ENCODE measurements at places on chromosomes 16 and 17.

GRCh38 chr16:46924402-46924801 is 40.2 kb downstream of the GPT2 start:
- DNase-seq = no peak

DNA sequence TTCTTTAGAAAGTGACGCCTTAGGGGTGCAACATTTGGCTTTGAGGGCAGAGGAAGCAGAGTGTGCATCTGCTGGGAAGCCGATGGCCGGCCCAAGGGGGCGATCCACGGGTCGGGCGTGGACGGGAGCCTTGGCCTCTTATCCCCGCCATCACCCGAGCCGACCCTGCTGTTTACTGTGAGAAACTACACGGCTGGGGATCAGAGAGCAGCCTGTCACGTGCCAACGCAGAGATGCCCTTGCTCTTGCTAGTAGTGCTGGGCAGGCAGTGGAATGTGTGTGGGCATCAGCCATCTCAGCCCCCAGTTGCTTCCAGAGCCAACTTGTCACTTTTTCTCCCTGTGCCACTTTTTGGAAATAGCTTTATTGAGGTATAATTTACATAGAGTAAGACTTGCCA is 26.7 kb upstream of the ITGB4 start:
- no peak for DNase-seq

DNA sequence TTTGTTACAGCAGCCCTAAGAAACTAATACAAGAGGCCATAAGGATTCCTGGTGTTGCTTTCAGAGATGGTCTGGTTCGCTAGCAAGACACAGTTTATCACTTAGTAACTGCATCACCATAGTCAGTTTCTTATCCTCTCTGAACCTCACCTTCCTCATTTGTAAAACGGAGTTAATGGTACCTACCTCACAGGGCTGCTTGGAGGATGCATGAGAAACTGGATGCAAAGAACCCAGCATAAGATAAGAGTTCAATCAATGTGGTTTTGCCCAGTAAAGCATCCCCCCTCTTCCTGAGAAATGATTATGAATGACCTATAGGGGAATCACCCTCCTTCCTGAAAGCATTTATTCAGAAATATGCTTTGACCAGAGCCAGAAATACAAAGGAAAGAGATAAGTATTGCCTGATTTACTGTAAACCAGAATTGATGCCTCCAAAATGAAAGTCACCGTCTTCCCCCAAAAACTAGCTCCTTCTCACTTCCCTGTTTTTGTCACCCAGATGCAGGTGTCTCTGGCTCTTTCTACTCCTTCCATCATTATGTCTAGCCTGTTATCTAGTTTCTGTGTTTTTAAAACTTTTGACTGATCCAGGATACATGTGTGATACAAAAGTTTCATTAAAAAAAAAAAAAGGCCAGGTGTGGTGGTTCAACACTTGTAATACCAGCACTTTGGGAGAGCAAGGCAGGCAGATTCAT is 2.8 kb upstream of the TEFM start:
- DNase-seq = no peak

DNA sequence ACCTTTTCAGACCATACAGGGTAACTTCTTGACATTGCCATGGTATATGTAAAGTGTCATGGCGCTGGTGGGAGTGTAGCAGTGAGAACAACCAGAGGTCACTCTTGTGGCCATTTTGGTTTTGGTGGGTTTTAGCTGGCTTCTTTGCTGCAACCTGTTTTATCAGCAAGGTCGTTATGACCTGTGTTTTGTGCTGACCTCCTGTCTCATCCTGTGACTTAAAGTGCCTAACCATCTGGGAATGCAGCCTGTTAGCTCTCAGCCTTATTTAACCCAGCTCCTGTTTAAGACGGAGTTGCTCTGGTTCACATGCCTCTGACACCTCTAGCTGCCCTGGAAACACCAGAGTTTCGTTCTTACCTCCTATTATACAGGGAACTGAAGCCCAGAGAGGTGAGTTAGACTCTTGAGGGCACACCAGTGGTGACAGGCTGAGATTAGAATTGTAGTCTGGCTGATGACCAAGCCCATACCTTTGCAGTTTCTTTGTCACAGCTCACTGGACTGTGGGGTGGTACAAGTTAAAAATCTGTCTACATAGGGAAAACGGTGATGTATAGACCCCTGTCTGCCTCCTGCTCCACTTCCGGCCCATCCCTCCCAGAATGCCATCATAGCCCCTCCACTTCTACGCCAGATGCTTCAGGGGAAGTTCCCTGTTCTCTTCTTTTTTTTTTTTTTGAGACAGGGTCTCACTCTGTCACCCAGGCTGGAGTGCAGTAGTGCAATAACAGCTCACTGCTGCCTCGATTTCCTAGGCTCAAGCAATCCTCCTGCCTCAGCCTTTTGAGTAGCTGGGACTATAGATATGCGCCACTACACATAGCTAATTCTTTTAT is 21.0 kb downstream of the KSR1 start:
- no peak for DNase-seq

- peak; percentile 50 for DNase-seq
Observed at GRCh38 chr16:29811896-29812665, at the start of gene PRRT2. TSS of gene PRRT2 (plus strand) at chr16:29812193. CDS start at chr16:29813055, 862 bp downstream.

DNA sequence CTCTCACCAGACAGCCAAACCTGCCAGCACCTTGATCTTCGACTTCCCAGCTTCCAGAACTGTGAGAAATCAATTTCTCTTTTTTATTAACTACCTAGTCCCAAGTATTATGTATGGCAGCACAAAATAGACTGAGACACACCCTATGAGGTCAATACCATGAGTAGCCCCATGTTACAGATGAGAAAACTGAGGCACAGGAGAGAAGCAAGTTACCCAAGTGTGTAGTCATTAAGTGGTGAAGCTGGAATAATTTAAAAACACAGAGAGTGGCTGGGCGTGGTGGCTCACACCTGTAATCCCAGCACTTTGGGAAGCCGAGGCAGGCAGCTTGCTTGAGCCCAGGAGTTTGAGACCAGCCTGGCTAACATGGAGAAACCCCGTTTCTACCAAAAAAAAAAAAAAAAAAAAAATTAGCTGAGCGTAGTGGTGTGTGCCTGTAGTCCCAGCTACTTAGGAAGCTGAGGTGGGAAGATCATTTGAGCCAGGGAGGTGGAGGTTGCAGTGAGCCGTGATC is 4.9 kb downstream of the NQO1 start:
- DNase-seq = no peak

- no peak for DNase-seq
Observed at GRCh38 chr17:62782730-62783270, 25.3 kb downstream of the MARCHF10 start.

DNA sequence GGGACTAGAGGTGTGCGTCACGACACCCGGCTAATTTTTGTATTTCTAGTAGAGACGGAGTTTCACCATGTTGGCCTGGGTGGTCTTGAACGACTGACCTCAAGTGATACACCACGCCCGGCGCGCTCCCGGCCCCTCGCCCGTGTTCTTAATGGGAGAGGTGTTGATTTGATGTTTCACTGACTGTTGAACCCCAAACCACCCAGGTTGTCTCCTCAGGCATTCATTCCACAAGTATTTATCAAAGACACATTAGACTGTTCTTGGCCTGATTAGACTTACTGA is 1.4 kb downstream of the CENPN start:
- no peak for DNase-seq

DNA sequence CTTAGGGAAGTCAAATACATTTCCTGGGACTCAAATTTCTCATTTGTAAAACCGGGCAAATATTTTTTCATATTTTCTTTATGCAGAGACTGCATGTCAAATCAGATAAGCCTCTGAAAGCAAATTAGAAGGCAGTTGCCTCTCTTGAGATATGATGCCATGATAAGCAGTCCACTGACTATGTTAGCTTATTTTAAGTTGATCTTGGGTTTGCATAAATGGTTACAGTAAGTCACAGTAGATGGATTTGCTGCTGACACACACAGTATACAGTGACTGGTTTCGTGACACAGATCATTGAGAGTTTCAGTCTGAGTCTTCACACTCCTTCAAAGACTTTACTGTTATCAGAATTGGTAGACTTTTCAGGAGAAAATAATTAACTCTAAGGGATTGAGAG is 927.6 kb upstream of the CDH8 start:
- no peak for DNase-seq

DNA sequence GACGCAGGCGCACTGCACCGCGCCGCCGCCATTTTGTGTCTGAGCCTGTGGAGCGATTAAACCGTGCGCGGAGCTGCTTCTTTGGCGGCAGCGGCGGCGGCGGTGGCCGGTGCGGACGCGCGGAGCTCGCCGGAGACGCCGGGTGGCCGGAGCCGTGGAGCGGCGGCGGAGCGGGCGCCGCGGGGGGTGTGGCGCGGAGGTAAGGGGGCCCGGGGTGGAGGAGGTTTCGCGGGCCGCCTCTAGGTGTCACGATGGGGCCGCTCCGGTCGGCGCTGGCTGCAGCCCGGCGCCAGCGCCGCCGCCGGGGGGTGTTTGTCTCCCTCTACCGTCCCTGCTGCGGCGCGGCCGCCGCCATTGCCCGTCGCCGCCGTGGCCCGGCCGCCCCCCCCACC is at the start of gene CTCF:
TSS of gene CTCF (plus strand) at position 1 of the 392 bp plus-strand sequence. CDS start 48,307 bp downstream, outside the sequence.
- DNase-seq = peak; percentile 48

- DNase-seq = no peak
Observed at GRCh38 chr16:67858500-67858899, 11.0 kb upstream of the CENPT start.

GRCh38 chr17:44353672-44354331 is 8.7 kb downstream of the GRN start:
- no peak for DNase-seq

DNA sequence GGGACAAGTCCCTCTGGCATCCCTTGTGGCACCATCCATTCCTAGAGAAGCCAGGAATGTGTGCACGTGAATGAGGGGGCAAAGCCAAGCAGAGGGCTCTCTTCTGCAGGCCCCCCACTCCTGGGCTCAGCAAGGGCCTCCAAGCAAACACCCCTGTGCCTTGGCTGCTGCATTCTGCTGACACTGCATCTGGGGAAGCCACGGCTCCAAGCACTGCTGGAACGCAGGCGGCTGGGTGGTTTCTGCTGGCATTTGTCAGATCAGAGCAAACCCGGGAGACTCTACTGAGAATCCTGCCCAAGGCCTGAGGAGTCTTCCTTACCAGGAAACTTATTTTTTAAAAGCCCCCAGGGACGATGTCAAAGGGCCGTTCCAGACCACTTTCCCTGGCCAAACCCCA is 23.3 kb downstream of the ATP6V0D1 start:
- no peak for DNase-seq

GRCh38 chr17:9144502-9145249 is 123.4 kb downstream of the NTN1 start:
- DNase-seq = no peak

DNA sequence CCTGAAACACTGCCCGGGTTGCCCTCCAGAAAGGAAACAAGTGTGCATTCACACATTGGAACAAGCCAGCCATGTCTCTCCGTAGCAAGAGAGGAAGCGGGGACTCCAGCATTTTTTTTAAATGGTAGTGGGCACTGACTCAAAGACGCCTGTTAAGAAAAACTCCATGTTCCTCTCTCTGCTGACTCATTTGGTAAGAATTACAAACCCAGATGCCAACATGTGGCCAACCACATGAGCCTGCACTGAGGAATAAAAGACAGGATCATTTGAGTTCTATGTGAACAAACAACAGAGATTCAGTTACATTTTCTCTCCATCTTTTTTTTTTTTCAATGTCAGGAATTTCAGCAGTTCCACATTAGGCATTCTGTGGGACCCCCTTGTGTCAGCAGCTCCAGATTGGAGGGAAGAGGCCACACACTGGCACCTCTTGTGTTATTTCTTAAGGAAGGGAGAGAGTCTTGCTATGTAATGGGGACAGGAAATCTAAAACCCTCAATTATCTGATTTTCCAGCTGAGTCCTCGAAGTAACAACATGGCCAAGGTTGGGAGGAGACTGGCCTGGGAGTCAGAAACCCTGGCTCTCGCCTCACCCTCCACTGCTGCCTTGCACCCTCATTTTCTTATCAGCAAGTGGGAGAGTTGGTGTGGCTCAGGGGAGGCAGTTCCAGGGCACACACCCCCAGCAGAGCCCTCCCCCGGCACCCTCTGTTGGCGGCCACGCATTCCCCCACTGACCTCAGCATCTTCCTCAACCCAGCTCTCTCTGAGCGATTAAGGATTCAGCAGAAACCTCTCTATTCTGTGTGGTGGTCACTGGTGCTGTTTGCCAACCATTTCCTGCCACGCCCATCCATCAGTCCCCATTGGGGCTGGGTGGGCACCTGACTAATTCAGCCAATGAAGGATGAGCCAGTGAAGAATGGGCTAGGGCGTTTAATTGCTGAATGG is 173.0 kb downstream of the FOXL1 start:
- no peak for DNase-seq

DNA sequence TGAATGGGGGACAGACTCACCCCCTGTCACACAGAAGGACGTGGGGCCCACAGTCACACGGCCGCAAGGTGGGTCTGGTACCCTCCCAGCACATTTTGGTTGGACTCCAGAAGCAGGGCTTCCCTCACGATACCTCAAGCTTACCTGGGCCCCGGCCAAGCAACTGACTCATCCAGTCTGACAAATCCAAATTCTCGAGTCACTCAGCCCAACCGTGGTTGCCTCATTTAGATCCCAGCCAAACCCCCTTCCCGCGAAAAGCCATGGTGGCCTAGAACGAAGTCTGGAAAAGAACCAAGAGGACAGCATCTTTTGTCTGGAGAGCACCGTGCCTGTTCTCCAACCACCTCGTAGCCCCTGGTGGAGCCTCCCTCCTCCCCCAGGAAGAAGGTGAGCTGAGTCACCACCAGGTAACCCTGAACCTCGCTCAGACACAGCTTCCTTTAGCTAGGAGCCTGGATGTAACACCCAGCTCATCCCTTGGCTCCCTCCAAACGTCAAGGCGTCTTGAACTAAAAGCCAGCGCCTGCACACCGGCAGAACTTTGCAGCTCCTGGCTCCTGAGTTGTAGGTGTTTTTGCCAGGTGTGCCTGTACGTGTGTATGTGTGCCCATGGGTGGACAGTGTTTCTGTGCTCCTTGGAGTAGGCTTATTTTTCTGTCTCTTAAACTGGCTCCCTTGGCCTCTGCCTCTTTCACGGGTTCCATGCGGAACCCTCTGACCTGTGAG is 78.9 kb downstream of the CMIP start:
- no peak for DNase-seq

GRCh38 chr17:40617678-40618240 is 29.9 kb downstream of the SMARCE1 start:
- no peak for DNase-seq

GRCh38 chr16:25063865-25064264 is 47.7 kb upstream of the LCMT1 start:
- no peak for DNase-seq

DNA sequence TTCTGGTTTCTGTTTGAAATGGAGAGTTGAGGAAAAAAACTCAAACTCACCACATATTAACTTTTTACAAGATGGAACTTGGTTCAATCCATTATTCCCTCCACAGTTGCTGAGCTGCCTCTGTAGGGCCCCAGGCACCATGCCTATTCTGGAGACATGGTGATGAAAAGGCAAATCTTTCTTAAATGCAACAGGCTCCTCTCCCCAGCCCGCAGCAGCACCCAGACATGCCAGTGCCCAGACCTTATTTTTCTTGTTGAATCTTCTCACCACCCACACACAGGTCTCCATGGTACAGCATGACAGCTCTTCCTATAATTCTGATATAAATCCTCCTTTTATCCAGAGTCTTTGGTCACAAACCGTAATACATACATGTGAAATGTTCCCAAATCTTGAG is 7.6 kb downstream of the CYTH1 start:
- no peak for DNase-seq
